ENCODE measurements at places on chromosomes 11 and 22.
A peak's percentile ranks its signal among the peaks of the same experiment; 100 is the strongest.

- no peak for DNase-seq
These were observed 45.0 kb downstream of the EIF3F start for GRCh38 chr11:8032122-8032521.

DNA sequence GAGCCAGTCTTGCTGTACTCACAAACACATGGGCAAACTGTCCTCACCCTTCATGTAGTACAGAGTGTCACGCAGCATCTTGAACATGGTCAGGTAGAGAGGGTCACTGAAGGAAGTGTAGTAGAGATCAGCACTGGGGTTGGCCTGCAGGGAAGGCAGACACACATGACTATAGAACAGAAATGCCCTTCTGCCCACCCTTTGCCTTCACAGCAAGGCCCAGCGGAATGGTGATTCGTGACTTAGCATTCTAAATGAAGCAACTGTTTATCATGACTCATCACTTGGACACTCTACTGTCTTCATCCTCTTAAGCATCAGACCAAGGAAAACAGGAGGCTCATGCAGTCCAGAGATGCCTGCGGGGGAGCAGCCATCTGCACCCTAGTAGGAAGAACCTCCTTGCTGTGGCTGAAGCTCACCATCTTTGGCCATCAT is 33.4 kb downstream of the SERPIND1 start:
- peak; percentile 84 for DNase-seq

GRCh38 chr11:88813233-88813915 is 252.4 kb downstream of the GRM5 start:
- DNase-seq = no peak

DNA sequence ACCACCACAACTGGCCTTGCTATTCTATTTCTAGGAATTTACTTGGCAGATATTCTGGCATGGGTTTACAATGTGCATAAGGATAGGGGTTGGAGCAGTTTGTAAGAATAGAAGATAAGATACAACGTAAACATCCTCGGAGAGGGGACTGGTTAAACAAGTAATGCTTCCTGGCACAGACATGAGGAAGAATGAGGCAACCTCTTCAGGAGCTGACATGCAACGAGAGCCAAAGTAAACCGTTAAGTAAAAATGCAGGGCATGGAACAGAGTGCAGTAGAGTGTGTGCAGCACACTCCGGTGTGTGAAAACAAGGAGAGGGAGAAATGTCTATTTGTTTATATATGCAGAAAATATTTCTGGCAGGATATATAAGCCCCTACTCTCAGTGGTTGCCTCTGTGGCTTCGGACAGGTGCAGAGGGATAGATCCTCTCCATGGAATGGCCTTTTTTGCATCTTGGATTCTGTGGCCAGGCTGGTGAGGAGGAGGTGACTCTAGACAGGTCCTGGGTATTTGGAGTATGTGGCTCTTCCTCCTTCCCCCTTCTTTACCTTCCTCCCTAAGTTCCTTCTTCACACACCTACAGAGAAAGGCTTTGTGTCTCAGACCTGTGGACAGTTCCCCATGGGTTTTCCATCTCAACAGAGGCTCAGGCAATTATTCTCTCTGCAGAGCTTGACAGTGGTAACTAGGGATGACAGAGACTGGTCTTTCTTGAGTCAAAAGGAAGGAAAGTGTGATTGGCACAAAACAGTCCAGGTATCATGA is 2.5 kb downstream of the RAB36 start:
- no peak for DNase-seq

DNA sequence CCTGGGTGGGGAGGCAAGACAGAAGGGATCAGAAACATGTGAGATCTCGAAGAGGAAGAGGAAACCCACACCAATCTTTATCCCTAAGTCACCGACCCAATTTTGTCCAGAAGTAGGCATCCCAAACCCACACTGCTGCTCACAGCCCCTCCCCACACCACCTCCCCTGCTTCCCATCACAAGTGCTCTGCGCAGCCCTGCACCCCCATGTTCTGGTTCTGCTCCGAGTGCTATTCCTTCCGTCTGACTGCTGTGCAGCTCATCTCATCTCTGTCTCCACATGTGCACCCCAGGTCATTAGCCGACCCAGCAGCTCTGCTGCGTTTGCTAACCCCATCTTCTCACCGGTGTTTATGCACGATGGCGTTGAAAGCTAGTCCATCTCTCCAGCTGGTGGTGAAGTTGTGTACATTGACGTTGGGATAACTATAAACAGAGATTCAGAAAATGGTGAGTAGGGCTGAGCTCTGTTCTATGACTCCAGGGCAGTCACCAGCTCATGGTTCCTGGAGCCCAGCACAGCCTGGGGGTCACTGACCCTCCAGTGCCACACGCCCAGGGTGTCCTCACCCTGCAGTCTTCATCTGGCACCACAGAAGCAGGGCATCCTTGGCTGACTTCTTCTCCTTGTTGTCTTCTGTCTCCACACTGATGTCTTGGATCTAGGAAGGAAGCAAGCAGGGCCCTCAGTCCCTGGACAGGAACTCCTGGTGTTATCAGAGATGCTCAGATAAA is 15.1 kb downstream of the SPTBN2 start:
- no peak for DNase-seq
